ENCODE measurements at places on chromosomes 3 and 15.

DNA sequence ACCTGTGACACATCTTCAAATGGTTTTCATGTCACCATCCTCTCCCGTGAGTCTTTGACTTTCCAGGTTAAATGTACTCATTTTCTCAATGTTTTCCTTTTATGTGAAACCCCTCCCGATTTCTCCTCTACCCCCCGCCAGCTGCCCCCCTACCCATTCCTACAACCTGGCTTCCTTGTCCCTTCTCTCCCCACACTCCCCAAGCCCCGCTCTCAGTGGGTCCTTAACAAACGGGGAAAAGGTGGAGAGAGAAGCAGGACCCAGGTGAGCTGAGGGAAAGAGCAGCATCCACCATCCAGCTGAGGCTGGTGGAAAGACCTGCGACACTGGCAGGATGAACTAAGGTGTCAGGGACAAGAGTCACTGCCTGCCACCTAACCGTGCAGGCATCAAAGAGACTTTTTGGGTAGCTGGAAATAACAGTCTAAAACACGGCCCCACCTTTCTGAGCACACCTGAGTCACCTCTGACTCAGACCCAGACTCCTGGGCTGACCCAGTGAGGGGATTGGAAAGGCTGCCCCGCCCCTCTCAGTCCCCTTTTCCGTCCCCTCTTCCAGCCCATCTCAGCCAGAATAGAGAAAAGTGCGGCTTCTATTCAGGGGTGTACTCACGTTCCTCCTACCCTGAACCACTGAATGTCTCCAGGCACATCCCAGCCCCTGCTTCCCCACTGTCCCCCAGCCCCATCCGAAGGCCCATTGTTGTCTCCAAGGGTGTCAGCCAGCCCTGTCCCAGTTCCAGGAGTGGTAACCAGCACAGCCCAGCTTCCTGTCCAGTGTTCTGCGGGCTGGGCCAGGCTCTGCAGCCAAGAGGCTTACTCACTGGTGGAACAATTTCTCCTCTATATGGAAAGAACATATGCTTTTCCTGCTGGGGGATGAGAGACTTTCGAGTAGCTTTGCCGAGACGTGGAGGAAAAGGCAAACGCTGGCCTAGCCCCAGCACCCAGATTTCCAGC lies 20.4 kb downstream of the ISG20 start:
- no peak for DNase-seq

GRCh38 chr3:123660141-123660675 lies 75.4 kb upstream of the HACD2 start:
- no peak for DNase-seq

GRCh38 chr3:2950159-2950558 lies 160.0 kb downstream of the IL5RA start:
- DNase-seq, result no peak

- DNase-seq, result no peak
Measured at GRCh38 chr3:181698263-181698954, 13.3 kb upstream of the SOX2 start.

- no peak for DNase-seq
Measured at GRCh38 chr3:189869165-189869564, 238.0 kb downstream of the TP63 start.

DNA sequence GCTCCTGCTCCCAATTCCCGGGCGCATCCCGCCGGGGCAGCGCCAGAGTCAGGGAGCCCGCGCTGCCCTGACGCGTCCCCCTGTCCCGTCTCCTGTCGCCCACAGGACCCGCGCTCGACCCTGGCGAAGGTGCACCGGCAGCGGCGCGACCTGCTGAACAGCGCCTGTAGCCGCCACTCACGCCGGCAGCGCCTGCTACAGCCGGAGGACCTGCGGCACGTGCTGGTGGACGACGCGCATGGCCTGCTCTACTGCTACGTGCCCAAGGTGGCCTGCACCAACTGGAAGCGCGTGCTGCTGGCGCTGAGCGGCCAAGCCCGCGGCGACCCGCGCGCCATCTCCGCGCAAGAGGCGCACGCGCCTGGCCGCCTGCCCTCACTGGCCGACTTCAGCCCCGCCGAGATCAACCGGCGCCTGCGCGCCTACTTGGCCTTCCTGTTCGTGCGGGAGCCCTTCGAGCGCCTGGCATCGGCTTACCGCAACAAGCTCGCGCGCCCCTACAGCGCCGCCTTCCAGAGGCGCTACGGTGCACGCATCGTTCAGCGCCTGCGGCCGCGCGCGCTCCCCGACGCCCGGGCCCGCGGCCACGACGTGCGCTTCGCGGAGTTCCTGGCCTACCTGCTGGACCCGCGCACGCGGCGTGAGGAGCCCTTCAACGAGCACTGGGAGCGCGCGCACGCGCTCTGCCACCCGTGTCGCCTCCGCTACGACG lies 16.9 kb downstream of the C3orf22 start:
- no peak for DNase-seq

DNA sequence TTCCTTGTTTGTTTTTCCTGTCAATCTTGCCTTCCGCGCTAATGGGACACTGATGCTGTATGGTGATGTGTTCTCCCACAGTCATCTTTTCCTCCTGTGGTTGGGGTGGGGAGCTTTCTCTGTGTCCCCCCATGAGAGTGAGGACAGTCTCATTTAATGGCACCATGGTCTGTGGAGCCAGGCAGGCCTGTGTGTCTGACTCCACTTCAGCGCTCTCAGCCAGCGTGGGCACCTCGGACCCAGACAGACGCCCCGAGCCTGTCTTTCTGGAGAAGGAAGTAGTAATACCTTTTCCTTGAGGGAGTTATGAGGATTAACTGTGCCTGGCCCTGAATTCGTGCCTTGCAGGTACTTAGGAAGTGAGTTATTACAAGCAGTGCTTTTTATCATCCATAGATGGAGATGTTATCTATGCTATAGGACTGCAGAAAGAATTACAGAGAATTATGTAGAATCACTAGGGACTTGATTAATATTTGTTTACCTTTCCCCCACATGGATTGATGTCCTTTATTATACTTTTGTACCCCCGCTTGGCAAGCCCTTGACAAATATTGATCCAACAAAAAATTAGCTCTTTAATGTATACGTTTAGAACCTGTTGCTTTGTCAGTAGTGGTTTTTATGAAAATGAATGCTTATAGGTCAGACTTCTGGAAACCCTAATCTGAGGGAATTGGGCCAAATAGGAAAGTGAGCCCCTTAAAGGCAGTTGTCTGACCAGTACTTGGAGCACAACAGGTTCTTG lies 152.4 kb downstream of the PGPEP1L start:
- DNase-seq, result no peak

GRCh38 chr3:98728672-98729071 lies 34.5 kb upstream of the ST3GAL6 start:
- no peak for DNase-seq

GRCh38 chr3:171416061-171416460 lies 44.1 kb downstream of the TNIK start:
- DNase-seq, result no peak
